NCI-H2107 (cell line): ENCODE measurements at places on chromosomes 3 and 15.

GRCh38 chr3:31798840-31799239 is 182.2 kb downstream of the OSBPL10 start:
- no peak for DNase-seq

- no peak for DNase-seq
Observed at GRCh38 chr3:126900859-126901540, 81.9 kb upstream of the PLXNA1 start.

GRCh38 chr3:112811917-112812660 is 34.6 kb downstream of the CD200R1L start:
- DNase-seq: no peak

DNA sequence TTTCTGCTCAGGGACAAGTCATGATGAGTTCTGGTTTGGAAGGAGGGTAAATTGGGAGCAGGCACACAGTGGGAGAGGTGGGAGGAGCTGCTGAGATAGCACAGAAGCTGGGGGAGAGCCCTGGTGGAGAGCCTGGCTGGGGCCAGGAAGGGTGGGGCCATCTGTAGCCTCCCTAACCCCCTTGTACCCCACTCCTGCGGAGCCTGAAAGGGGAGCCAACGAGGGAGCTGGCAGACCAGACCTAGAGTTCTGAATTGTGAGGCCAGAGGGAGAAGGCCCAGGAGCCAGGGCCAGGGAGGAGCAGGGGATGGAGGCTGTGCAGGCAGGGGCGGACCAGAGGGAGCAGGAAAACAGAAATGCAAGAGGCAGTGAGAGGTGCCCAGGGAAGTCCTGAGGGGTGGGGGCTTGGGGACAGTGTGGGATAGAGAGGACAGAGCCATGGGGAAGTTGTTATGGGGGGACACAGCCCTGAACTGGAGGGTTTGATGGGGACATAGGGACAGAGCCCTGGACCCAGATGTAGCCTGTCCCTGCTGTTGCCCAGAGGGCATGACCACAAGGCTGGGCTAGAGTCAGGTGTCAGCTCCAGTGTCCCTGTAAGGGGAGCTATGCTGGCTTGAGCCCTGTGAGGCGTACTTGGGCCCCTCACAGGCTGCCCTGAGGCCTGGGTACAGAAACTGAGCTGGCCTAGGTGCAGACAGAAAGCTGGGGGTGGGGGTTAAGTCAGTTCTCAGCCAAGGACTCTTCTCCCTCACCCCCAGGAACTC is 1.2 kb downstream of the TMIE start:
- DNase-seq: no peak

- DNase-seq: no peak
Observed at GRCh38 chr15:69496001-69496400, 43.4 kb downstream of the RPLP1 start.

- no peak for DNase-seq
Observed at GRCh38 chr3:117660941-117661817, 951.6 kb downstream of the TUSC7 start.

GRCh38 chr15:62732078-62732477 is 310.5 kb upstream of the TPM1 start:
- no peak for DNase-seq

DNA sequence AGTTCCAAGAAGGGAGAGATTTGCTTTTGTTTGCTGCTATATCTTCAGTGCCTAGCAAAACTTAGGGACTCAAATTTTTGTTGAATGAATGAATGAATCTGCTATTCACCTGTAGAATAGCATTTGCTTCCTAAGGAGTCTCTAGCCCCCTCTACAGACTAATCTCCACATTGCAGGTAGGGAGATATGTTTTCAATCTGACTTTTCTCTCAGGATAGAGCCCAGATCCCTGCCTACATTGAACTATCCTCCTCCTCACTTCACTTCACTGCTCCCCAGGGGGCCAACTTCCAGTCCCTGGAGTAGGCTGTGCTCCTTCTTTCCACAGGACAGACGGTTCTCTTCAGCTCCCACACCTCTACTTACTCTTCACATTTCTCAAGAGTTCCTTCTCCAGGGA is 81.9 kb upstream of the PTX3 start:
- no peak for DNase-seq

DNA sequence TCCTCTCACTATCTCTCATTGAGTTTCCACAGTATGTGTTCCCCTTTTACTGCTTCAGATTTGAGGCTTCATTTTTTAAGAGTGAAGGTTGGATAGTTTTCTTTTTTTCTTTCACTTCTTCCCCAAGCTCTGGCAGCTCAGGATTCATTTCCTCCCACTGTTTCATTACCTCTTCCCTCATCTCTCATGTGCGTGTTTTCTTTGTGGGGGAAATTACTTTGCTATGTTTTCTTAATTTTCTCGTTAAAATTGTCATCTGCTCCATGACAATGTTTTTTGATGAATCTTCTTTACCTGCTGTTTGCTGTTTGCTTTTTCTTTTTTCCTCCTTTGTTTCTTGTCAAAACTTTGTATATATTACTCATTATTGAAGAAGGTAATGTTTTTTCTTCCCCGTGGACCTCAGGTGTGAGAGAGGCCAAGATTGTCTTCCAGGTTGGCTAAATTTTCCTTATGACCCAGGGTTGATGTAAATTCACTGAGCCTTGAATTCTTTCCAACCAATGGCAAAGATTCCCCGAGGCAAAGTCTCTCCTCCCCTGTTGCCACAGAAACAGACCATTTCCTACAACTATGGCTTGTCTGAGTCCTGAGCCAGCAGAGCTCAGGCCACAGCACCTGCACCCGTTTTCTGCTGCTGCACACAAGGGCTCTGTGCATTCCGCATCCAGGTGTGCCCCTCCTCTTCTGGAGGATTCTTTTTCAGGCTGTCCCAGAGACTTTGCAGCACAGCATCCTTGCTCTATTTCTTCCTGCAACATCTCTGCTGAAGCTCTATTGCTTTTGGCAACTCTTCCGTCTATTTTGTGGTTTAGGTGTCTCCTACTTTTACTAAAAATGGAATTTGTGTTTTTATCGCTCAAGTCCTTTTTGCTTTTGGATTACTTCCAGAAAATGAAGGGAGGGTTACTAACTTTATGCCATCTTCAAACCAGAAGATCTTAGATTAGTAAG is 66.1 kb downstream of the NOX5 start:
- DNase-seq: no peak

GRCh38 chr3:158539414-158540014 is 31.5 kb upstream of the MLF1 start:
- peak; percentile 74 for DNase-seq

GRCh38 chr15:86852741-86853140 is 773.1 kb downstream of the AGBL1 start:
- no peak for DNase-seq

- DNase-seq: no peak
Observed at GRCh38 chr3:71858503-71859122, 73.7 kb upstream of the PROK2 start.

GRCh38 chr15:37921527-37922385 is 12.7 kb upstream of the TMCO5A start:
- DNase-seq: no peak

GRCh38 chr15:57215881-57216280 is 160.4 kb upstream of the CGNL1 start:
- no peak for DNase-seq

GRCh38 chr3:172846103-172846561 is 95.6 kb downstream of the ECT2 start:
- DNase-seq: no peak

GRCh38 chr3:29898171-29898965 is 617.5 kb downstream of the RBMS3 start:
- DNase-seq: no peak

GRCh38 chr3:98553021-98553563 is 21.3 kb downstream of the GPR15 start:
- no peak for DNase-seq

DNA sequence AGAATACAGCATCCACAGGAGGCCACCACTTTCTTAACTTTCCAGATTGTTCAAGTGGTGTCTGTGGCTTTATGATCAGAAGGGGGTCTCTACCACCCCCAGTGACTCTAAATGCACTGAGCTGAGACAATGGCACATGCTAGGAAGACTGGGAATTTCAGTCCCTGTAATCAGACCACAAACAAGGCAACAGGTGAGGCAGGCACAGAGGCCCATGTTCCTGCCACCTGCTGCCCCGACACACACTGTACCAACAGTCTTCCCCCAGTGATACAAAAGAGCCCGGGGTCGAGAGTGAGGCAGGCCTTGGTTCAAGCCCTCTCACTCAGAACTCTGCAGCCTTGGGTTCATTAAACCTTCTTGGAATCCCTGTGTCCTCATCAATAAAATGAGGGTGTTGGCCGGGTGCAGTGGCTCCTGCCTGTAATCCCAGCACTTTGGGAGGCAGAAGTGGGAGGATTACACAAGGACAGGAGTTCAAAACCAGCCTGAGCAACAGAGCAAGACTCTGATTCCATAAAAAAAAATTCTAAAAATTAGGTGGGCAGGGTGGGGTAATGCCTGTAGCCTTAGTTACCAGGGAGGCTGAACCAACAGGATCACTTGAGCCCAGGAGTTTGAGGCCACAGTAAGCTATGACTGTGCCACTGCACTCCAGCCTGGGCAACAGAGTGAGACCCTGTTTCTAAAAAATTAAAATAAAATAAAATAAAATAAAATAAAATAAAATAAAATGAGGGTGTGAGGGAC is 55.8 kb downstream of the ADCY5 start:
- no peak for DNase-seq

- DNase-seq: peak; percentile 59
Observed at GRCh38 chr3:142028243-142028777, 121.0 kb downstream of the TFDP2 start.

DNA sequence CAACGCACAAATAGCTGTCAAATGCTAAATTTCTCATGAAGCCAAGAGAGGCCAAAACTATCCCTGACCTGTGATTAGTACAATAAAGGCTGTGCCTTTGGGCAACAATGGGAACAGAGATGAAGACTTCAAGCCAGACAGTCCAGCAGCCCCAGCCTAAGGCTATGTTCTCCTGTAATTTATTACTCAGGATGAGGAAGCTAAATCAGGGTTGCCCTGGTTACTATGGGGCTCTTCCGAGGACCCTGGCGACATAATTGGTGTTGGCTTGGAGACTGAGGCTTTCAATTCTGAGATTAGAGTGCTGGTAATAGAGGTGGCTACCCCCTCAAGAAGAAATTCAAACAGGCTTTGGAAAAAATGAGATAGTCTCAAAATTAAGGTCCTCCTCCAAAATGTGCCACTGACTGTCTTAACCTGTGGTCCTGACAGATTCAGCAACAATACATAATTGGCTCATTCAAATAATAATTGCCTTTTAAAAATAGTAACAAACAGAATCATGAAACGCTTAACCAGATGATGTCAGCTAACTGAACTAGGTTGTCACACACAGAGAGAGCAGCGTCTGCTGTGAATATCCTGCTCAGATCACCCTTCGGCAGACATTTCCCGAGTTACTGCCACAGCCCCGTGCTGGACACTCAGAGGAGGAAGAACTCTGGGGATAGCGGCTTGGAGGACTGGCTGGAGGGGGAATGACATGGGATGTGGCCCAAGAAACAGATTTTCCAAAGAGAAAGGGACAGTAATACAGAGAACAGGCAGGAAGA is 43.0 kb downstream of the NSMCE3 start:
- DNase-seq: no peak

- peak; percentile 76 for DNase-seq
Observed at GRCh38 chr3:176147251-176147650, 1050.0 kb downstream of the TBL1XR1 start.

GRCh38 chr15:70164910-70165715 is 67.4 kb upstream of the TLE3 start:
- DNase-seq: no peak

DNA sequence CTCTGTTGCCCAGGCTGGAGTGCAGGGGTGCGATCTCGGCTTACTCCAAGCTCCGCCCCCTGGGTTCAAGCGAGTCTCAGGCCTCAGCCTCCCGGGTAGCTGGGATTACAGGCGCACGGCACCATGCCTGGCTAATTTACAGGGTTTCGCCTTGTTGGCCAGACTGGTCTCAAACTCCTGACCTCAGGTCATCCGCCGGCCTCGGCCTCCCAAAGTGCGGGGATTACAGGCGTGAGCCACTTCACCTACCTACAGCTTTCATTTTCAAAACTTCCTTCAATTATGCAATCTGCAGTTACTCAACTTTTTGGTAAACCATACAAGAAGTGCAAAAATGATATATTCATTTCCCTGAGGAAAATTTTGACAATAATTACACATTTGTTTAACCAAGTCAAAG is 14.0 kb downstream of the NANOGP8 start:
- no peak for DNase-seq

- DNase-seq: no peak
Observed at GRCh38 chr3:99626417-99626788, 12.0 kb upstream of the COL8A1 start.

- DNase-seq: no peak
Observed at GRCh38 chr3:129764090-129764489, 129.4 kb downstream of the TMCC1 start.

GRCh38 chr15:38253351-38253781 is 730 bp downstream of the SPRED1 start:
- no peak for DNase-seq

- no peak for DNase-seq
Observed at GRCh38 chr3:173750095-173750494, 352.6 kb downstream of the NLGN1 start.

- no peak for DNase-seq
Observed at GRCh38 chr3:3071136-3071535, 39.0 kb downstream of the IL5RA start.
